ENCODE measurements at places on chromosomes 3 and 15.

DNA sequence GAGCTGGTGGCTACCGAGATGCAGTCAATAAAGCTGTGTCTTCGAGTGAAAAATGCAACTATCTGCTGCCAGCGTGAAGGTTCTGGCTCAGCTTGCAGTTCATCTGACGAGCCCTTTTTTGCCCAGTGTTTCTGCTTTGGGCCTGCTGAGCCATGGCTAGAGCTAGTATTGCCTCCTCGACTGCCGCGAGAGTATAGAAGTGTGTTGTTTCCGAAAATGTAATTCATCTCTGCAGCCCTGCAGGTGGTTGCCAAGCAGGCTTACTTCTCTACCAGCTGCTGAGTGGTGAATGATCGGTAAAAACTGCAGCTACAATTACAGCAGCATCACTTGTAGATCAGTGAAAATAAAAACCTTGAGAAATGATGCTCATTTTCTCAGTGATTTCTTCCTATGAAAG, 114.8 kb downstream of the DLG1 start:
- no peak for DNase-seq

DNA sequence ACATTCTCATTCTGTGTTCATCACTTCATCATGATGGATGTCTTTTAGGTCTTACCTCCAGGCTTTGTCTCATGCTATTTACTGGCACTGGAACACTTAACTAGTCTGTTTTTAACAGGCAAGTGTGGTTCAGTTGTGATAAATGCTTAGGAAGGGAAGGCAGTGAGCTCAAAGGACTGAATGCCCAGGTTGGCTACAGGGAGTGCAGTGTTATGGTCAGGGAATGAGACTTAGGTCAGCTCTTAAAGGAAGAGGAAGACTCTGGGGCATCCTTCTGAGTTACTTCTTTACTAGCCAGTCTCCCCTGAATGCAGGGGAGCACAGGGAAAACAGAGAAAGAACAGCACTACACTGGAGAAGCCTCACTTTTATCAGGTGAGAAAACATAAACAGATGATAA, 72.6 kb downstream of the TGFBR2 start:
- no peak for DNase-seq

GRCh38 chr3:4583416-4583815, 90.3 kb downstream of the ITPR1 start:
- DNase-seq = no peak

GRCh38 chr3:30886888-30887287, 7.6 kb downstream of the GADL1 start:
- DNase-seq = no peak

DNA sequence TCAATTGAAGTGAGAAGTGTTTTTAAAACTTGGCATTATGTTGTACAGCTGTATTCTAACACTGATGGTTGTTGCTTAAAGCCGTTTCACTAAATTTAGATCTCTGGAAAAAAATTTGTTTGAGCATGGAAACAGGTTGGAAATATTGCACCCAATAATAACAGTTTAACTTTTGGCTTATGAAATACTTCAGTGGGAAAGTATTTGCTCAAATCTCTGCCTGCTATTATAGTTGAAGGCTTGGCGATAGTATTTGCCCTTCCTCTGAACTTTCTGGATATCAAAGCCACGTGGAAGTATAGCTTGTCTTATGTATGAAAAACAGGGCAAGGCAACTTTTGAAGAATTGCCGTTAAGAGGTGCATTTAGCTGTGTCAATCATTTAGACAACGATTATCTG, 270.3 kb upstream of the LRRFIP2 start:
- DNase-seq = no peak

DNA sequence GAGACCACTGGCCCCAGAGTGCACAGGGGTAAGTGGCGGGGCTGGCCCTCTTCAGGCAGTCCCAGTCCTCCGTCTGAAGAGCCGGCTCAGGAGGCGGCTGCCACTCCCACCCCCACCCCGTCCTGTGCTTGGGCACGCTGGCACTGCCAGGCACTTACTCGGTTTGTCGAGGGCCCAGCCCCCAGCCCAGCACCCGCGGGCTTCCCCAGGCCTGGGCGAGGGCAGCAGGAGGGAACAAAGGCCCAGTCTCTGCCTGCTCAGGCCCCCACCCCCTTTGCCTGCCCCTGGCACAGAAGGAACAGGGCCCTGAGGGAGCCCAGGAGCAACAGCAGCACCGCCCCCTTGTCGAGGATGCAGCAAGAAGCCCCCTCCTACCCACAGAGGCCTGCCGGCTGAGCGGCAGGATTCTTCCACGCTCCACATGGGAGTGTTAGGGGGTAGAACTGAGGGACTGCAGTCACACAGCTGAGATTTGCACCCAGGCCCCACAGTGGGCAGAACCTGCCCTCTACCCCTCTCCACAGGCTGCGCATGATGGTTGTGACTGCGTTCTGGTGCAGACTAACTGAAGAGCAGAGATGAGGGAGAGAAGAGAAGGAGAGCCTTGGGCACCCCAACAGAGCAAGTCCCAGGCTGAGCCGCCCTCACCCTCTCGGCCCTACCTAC, 8.9 kb downstream of the DUSP7 start:
- DNase-seq = no peak

- no peak for DNase-seq
These were observed 784 bp upstream of the CISH start for GRCh38 chr3:50612234-50612882.

GRCh38 chr3:4897765-4898453, 81.3 kb upstream of the BHLHE40 start:
- DNase-seq = no peak

DNA sequence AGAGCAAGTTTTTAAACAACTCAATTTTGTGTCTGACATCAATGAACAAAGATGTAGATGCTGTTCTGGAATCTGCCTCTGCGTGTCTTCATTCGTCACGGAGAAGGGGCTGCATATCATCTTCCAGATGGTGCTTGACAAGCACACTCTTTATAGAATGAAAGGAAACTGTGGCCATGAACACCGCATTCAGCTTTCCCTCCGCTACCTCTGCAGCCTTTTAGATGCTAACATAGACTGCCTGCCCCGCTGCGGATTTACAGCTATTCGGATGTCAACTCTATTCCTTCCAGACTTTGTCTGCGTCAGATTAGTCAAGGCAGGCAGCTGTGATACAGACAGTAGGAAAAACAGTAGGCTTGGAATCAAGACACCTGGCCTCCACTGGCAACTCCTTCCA, 232.9 kb downstream of the TJP1 start:
- no peak for DNase-seq

GRCh38 chr15:72173864-72174550, 23.6 kb downstream of the GRAMD2A start:
- no peak for DNase-seq
